ENCODE measurements at places on chromosomes 12 and 14.

- DNase-seq = no peak
Observed at GRCh38 chr14:32913725-32914124, 25.0 kb upstream of the NPAS3 start.

DNA sequence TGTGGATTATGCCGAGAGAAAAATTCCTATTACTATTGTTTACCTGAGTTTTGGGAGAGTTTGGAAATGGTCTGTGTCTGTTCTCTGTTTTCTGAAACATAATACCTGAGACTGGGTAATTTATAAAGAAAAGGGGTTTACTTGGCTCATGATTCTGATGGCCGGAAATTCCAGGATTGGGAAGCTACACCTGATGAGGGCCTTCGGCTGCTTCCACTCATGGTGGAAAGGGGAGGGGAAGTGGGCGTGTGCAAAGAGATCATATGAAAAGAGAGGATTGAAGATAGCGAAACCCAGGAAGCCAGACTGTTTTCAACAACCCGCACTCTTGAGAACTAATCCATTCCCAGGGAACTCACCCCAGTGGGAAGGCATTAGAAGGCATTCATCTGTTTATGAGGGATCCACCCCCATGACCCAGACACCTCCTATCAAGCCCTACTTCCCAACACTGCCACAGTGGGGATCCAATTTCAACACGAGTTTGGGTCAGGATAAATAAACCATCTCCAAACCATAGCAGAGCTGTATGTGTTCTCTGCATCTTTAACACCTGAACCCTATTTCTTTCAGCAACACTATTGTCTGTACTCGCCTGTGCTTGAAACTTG, 51.1 kb downstream of the APAF1 start:
- DNase-seq = no peak

DNA sequence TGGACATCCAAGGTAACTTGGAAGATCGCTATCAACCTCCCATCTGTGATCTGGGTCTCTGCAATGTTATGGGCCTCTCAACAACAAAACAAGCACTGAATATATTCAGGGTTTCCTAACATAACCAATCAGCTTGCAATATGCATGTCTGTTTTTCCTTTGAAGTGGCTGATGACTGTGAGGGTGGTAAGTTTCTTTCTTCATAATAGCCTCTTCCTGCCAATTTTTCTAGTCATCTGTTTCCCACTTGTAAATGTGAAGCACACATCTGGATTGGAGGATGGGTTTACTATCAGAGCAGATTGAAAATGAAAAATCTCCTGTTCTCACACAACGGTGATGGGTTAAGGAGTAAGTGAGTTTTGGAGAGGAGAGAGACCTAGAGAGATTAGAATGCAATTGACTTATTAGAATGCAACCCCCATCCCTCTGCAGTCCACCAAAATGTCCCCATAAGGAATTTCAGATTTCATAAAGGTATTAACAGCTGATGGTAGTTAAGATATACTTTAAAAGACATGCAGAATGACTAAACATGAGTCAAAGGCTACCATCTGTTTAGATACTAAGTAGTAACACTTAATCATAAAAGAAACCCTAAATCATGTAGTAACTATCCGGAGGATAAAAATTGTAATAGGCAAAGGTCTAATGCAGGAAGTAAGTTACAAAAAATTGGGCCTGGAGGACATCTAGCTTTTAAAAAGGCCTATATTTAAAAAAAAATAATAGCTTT, 58.4 kb upstream of the SAV1 start:
- DNase-seq = no peak

GRCh38 chr14:71498212-71498611, 434.0 kb upstream of the RGS6 start:
- DNase-seq = no peak

- no peak for DNase-seq
Observed at GRCh38 chr14:79375356-79375755, 835.9 kb downstream of the DIO2 start.

DNA sequence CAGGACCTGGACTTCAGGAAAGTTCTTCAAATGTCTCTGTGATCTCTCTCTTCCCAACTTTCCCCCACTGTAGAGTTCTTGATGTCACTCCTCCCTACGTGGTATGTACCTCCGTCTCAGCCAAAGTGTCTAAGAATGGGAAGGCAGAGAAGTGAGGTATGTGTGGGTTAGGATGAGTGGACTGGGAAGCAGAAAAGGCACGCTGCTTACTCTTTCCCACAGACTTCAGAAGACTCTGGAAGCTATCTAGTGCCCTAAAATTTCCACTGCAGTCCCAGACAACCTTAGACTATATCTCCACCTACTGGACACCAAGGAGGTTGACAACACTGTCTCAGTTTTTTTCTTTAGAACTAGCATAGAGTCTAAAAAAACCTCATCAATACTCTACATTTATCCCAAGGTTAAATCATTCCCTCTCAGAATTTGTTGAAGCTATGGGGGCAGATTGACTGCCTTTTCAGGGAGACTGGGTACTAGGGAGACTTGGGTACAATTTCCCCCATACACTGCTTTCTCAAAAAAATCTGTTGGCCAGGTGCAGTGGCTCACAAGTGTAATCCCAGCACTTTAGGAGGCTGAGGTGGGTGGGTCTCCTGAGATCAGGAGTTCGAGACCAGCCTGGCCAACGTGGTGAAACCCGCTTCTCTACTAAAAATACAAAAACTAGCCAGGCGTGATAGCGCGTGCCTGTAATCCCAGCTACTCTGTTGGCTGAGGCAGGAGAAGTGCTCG, 20.6 kb upstream of the ITGA5 start:
- peak; percentile 85 for DNase-seq

DNA sequence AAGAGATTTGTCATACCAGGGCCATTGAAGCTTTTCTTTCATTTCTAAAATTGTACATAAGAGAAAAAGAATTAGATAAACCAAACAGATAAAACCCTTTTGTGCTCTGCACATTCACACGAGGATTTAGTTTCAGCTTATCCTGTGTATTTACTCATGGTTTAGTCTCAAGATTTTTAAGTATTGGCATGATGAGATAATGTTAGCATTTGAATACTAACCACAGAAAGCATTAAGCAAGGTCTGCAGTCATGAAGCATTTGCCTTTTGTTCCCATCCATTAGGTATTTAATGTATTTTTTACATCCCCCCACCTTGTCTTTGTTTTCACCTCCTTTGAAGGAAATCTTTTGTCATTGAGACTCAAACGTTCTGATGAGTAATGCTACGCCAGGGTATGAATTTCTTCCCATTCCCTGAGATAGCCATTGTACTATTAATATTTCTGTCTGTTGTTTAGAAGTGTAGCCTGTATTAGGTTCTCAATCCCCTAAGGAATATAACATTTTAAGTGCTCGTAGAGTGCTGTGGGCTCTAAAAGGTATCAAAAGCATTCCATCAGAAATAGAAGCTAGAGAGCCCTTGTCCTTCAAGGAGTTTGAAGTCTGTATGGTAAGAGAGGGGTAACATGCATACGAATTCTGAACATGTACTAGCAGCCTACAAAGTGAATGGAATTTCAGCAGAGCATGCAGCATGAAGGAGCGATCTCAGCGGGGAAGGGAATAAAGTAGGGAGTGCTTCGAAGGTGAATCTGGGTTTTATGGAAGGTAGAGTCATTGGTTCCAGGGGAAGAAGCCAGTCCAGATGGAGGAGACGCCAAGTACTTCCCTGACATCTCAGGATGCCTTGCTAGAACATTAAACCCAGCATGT, 22.3 kb downstream of the CRADD start:
- no peak for DNase-seq

DNA sequence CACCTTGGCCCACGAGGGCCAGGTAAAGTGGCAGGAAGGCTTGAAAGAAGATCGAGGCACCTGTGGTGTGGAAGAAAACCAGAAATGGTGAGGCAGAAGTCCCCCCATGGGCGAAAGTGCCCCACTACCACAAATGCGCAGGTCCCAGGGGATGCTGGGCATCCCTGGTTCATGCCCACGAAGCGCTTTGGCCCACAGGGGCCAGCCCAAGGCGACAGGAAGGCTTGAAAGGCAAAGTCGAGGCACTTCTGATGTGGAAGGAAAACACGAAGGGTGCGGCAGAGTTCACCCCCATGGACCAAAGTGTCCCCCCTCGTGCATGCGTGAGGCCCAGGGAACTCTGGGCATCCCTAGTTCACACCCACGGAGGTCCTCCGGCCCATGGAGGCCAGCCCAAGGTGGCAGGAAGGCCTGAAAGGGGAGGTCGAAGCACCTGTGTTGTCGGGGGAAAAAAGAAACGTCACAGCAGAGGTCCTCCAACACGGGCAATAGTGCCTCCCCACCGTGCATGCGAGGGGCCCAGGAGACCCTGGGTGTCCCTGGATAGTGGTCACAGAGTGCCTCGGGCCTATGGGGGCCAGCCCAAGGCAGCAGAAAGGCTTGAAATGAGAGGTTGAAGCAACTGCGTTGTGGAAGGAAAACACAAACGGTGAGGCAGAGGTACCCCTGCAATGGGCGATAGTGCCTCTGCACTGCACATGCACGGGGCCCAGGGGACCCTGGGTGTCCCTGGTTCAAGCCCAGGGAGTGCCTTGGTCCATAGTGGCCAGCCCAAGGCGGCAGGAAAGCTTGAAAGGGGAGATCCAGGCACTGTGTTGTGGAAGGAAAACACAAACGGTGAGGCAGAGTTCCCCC, 373.9 kb downstream of the ALG10 start:
- no peak for DNase-seq

DNA sequence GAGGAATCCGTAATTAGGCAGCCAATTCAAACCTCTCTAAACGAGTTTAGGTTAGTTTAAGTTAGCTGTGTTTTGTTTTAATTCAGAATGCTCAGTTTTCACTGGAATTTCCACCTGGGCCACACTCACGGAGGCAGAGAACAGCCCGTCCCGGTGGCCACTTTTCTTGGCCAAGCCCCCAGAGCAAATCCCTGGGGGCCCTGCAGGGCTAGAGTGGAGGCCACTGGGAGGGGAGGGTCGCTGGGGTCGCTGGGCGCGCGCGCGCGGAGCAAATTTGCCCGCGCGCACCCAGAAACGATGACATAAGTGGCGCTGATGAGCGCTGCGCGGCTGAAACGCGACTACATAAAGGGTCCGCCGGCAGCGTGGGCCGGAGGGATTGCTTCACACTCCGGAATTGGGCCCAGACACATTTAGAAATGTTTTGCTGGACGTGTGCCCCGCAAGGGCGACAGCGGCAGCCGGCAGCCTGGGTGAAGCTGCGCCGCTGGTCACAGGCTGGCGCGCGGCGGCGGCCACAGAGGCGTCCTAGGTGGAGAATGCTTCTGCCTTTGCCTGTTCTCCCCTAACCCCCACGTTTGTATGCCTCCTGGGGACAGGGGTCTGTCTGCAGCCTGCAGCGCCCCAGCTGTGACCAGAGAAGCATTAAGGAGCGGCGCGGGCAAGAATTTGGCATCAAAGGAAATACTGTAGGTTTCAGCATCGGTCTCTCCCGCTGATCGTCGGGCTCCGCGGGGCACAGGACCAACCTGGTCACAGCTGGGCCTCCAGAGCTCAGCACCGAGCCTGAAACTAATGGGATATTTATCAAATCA, 37.9 kb upstream of the TBX5 start:
- DNase-seq = no peak

- peak; percentile 79 for DNase-seq
Observed at GRCh38 chr14:20794644-20795369, 7.8 kb downstream of the RNASE1 start.

- no peak for DNase-seq
Observed at GRCh38 chr12:19390051-19390598, 49.2 kb upstream of the AEBP2 start.

DNA sequence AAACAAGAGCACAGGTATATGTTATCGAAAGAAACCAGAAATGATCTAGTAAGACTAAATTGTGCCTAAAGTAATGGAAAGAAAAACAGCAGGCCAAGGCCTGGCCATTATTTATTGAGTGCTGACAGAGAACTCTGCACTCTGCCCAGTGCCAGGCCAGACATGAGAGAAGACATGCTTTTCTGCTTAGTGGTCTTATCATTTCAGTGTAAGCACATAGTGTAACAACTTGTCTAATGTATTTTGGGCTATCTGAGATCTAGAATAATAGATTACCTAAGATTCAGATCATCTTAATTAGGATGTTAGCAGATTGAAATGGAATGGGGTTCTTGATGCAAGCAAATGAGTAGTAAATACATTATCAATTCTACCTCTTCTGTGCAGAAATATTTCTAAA, 278.3 kb downstream of the AKAP6 start:
- DNase-seq = no peak

- DNase-seq = no peak
Observed at GRCh38 chr12:51883998-51884675, 3.8 kb upstream of the ANKRD33 start.

DNA sequence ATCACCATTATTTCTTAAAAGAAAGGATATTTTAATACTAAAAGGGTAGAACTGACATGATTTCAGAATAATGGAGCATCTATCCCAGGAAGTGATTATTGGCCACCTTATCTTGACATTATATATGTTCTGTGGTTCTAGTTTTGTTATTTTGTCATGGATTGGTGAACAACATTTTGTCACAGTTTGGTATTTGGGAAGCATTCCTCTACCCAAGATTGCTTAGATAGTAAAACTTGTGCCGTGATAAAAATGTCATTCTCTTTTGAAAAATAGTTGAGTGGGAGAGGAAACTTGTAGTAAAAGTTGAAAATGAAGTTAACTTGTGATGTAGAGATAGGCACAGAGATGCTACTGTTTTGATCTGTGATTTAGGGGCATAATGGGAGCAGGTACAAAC, 65.7 kb downstream of the TMX1 start:
- DNase-seq = no peak

- no peak for DNase-seq
Observed at GRCh38 chr14:89033756-89034155, 209.3 kb downstream of the TTC8 start.

- peak; percentile 83 for DNase-seq
Observed at GRCh38 chr12:49866859-49867569, 24.1 kb upstream of the BCDIN3D start.

Data from hematopoietic multipotent progenitor cell treated with erythropoietin and hydrocortisone succinate and interleukin-3 and kit ligand, for 6 days (in vitro differentiated cells).